ENCODE measurements at places on chromosomes 4 and X.

GRCh38 chr4:18041114-18041513 lies 19.6 kb upstream of the LCORL start:
- no peak for DNase-seq

DNA sequence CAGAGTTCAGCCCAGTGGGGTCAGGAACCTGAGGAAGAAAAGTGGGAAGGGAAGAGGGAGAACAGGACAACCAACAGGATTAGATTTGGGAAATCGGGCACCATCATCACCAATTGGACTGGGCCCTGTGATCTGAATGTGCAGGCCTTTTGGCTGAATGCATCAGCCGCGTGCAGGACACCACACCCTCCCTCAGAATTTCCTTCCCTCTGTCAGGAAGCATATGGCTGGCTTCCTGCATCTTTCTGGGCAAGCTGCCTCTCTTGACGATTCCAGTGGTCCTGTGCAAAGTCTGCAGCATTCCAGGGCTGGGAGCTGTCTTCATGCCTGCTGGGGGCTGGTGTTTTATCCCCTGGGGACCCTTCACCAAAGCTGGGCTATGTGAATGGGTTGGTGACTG lies 16.4 kb downstream of the MAGEA4 start:
- no peak for DNase-seq

GRCh38 chrX:102934624-102935023 lies 2.4 kb upstream of the RAB40AL start:
- peak; percentile 45 for DNase-seq

DNA sequence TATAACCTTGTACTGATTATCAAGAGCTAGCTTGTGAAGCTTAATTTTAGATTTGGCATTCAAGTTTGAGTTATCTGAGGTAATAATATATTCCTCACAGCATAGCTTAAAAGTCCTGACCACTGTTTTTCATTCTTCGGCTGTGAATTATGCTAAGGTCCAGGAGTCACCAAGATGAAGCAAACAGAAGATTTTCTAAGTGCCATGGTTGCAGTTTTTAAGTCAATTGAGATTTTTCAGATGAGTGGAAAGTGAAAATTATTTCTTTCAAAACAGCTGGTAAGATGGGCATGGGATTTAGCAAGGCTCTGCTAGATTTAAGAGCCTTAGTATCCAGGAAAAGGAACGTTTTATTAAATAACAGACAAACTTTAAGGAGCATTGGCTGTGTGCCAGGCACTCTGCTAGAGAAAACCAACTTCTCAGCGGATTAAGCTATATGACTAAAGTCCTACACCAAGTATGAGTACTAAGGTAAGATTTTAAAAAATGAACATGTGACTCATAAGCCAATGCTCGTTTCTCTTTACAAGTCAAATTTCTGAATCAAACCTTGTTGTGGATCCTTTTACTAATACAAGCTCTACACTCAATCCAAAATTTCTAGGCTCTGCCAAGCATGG lies 149.9 kb upstream of the IL15 start:
- no peak for DNase-seq

DNA sequence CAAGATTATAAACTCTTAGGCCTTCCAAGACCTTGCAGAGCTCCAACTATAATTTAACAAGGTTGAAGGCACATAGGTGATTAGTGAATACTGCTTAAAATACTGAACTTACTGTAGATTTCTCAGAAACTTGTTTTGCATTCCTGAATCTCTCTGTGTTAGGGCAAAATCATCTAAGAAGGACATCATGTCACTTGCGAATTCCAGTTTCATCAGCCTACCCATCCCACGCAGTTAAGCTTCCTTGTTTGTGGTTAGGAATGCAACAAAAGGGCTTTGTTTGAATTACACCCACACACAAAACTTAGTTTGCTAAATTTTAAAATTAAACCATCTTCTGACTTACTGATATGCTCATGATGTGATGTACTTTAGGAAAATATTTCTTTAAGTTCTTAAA lies 174.0 kb downstream of the SOWAHB start:
- DNase-seq = no peak

- no peak for DNase-seq
Observed at GRCh38 chr4:141132709-141133145, 542 bp downstream of the RNF150 start.

DNA sequence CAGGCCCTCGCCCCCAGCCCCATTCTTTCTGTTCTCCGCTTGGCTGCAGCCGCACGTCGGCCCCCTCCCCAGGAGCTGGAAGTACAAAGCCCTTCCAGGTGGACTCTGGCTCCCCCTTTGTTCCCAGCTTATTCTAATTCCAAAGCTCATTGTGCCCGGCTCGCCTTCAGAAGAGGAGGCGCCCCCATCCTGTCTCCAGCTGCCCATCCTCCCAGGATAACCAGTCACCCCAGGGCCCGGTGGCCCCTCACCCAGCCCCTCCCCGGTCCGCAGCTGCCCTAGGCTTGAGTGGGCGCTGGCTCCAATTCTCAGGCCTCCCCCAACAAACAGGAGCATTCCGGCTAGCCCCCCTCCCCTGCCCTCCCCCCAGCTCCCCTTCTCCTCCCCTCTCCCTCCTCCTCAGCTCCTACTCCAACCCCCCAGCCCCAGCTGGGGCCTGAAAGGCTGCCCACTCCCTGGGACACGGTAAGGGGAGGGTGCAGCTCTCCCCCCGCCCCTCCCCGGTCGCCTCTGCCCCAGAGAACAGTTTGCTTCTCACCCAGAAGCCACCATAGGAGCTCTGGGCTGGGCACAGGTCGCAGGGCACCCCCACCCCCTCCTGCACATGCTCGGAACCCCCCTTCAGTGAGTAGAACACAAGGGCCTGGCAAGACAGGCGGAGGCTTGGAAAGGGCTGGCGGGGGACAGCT lies 3.1 kb upstream of the SLC6A8 start:
- no peak for DNase-seq

- DNase-seq = no peak
Observed at GRCh38 chr4:52028970-52029369, 8.8 kb upstream of the LRRC66 start.

- no peak for DNase-seq
Observed at GRCh38 chr4:101689220-101689619, 101.3 kb upstream of the BANK1 start.

DNA sequence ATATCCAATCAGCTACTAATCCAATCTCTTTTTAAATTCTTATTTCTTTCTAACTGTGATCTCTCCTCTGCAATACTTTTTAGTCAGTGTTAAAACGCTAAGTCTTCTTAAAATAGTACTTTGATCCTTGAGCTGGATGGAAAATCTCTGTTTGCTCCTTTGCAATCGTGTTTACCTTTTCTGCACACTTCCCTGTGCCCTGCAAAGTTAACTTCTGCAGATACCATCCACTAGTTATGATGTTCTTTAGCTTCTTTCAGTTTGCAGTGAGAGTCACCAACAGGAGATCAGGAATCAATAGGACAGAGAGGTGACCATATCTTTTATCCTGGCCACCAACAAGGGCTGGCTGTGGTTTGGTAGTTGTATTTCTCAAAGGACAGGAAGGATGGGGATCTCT lies 391.5 kb downstream of the GASK1B start:
- DNase-seq = no peak

- DNase-seq = no peak
Observed at GRCh38 chrX:14913241-14913640, 40.0 kb downstream of the MOSPD2 start.

- peak; percentile 52 for DNase-seq
Observed at GRCh38 chrX:136146614-136147314, 569 bp upstream of the FHL1 start.

DNA sequence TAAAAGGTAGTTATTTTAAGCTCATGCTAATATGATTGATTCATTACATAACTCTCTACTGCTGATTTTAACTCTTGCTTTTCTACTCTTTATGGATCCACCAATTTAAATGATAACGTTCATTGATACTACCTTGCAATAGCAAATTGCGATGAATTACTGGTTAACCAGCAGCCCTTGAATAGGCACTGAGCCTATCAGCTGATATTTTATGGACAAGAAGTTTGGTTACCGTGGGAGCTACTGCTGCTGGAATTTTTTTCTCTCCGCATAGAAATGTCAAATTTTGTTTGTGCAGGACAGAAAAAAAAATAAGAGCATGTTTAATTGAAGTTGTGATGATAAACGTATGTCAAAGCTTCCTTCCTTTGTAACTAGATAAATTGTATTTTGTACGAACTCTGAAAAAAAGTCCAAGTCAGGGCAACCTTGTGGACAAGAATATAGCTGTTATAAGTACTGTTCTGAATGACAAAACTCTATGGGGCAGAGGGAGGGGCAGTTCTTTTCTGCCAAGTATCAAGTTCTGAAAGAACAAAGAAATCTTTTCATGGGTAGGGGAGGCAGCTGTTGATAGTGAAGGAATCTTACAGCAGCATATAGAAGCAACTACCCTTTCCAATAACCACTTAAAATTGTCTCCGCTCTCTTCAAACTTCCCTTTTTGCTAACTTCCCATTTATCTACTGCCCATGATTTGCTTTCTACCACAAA lies 434.9 kb upstream of the PABPC4L start:
- no peak for DNase-seq

DNA sequence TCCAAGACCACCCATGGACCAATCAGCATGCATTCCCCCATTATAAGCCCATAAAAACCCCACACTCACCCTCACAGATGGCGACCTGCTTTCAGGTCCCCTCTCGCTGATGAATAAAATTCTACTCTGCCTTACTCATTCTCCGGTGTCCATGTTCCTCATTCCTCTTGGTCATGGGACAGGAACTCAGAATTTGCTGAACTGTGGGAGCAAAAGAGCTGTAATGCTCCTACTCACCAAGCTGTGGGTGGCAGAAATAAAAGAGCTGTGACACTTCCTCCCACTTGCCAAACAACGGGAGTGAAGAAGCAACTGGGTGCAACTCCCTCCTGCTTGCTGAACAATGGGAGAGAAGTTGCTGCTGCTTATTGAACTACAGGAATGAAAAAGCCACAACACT lies 168.5 kb upstream of the PCDH18 start:
- DNase-seq = no peak

GRCh38 chrX:45696736-45697135 lies 496.1 kb upstream of the DIPK2B start:
- no peak for DNase-seq

- DNase-seq = no peak
Observed at GRCh38 chr4:147853706-147854105, 121.8 kb downstream of the ARHGAP10 start.

DNA sequence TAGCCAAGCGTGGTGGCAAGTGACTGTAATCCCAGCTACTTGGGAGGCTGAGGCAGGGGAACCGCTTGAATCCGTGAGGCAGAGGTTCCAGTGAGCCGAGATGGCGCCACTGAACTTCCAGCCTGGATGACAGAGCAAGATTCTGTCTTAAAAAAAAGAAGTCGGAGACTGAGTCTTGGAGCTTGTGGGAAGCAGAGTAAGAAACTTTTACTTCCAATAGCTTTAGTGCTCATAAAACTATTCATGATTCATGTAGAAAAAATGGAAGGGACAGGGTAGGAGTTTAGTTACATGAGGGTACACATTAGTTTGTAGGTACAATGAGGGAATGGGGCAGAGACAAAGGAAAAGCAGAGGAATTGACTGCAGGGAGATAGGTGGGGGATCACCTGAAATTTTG lies 19.3 kb downstream of the RAP2C start:
- no peak for DNase-seq

- no peak for DNase-seq
Observed at GRCh38 chr4:173319696-173320095, 14.5 kb downstream of the HMGB2 start.

DNA sequence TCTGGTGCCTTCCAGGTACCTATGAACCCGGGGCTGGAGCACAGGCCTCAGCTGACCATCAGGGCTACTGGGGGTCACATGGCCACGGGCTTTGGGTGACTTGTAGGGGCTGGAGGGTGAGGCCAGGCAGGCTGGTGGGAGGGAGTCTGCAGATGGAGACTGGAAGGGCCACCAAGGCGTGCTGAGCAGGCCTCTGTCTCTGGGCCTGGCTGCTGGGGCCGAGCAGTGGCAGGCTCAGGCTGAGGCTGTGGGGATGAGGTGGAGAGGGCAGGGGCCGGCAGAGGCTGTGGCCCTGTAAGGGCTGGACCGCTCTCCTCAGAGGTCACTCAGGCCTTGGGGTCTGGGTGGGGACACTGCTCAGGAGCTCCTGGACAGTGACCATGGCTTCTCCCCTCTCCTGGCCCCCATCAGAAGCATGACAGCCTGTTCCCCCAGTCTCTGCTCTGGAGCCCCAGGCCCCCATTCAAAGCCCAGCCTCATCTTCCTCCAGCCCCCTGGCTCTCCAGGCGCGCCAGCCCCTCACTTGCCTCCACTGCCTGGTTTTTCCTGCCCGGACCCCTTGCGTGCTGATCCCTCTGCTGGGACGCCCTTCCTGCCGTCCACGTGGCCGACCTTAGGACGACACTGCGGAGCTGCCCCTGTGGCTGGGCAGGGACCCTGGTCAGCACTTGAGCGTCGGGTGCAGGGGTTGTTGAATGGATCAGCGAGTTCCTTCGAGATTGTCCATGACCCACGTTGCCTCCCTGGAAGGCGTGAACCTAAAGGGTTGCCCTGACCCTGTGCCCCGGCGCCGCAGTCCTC lies 11.1 kb upstream of the NAT8L start:
- no peak for DNase-seq

- no peak for DNase-seq
Observed at GRCh38 chrX:140710710-140711109, 1.2 kb downstream of the LINC00632 start.

DNA sequence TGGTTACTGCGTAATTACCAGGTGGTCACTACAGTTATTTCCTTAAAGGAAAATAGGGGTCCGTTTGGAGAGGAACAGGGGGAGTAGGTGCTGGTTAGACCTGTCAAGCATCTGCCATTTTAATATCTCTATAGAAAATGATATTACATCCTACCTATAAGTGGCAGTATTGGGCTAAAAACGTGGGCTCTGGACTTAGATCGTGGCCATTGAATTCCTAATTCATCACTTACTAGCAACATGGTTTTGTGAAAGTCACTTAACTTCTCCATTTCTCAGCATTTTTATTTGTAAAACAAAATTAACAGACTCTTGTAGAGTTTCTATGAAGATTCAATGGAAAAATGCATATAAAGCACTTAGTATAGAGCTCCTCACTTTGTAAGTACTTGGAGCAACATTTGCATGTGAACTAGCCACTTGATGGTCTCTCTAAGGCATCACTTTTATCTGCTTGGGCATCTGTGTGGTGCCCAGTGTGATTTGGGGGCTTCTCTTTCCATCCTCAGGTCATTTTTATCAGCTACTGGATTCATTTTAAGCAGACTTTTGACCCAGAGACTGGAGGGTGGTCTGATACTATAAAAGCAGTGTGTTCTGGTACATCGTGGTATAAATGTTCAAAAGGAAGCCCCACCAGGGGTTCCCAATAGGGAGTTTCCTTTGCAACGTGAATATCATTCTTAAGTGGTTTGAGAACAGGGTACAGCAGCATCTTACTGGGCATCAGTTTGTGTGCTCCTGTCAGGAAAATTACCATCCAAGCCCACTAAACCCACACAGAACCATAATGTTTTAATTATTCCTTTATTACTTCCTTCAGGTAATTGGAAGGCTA lies 42.7 kb upstream of the RASSF6 start:
- no peak for DNase-seq
